Stimulated activated CD8-positive, alpha-beta memory T cell treated with anti-CD3 and anti-CD28 coated beads, Interleukin-15, amount 100 ng/mL, for 48 hours (primary cell): ENCODE measurements at places on chromosomes 5 and 9.

GRCh38 chr5:165055476-165055875 lies 1550.1 kb downstream of the MAT2B start:
- DNase-seq = no peak

GRCh38 chr5:3963652-3964051 lies 368.0 kb downstream of the IRX1 start:
- no peak for DNase-seq

DNA sequence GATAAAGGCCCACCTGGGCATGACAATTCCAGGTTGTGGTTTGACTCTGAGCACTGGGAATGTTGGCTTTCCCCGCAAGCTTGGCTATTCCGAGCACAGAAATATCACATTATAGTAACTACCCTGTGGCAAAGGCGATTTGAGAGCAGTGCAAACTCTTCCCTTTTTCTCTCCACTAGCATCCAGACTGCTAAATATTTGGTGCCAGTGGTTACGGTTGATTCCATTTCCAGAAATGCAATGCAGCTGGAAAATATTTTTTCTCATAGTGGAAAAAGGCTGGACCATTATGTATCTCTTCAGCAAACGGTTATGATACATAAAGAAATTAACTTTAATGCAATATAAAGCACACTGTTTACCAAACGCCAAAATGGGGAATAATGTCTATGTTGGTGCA lies 158.0 kb downstream of the ENC1 start:
- DNase-seq = no peak

DNA sequence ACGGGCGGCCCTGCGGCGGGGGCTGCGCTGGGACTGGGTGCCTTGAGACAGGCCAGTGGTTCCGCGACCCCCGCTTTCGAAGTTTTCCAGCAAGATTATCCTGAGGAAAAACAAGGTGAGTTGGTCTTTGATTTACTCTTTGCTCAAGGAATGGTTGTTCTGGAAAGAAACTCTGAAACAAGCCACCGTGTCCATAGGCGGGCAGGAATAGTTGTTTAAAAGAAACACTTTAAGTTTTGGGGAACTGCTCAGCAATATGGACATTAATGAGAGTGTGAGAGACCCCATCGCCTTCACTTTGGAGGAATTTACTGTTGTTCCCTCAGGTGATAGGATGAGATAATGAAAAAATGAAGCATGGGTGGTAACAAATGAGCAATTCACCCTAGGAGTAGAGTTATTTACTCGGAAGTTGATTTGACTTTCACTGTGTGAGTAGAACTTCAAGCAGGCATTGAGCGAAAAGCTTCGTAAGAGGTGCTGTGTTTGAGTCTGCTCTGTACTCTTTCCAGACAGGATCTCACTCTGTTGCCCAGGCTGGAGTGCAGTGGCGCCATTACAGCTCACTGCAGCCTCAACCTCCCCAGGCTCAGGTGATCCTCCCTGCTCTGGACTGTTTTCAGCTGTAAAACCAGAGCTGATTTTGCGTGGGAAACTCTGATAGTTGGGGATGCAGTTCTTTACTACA lies 1.1 kb downstream of the DMRTA1 start:
- no peak for DNase-seq

DNA sequence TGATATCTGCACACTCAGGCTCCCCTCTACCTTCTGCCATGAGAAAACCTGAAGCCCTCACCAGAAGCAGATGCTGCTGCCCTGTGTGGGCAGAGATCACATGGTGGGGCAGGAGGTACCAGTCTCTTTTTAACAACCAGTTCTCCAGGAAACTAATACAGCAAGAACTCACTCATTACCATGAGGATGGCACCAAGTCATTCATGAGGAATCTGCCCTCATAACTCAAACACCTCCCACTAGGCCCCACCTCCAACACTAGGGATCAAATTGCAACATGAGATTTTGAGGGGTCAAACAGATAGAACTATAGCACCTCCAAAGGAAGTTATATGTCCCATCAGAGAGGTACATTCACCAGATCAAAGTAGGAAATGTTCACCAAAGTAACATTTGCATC lies 136.3 kb upstream of the SHB start:
- DNase-seq = no peak

- DNase-seq = no peak
These were observed 67.7 kb downstream of the SYK start for GRCh38 chr9:90869361-90869760.

DNA sequence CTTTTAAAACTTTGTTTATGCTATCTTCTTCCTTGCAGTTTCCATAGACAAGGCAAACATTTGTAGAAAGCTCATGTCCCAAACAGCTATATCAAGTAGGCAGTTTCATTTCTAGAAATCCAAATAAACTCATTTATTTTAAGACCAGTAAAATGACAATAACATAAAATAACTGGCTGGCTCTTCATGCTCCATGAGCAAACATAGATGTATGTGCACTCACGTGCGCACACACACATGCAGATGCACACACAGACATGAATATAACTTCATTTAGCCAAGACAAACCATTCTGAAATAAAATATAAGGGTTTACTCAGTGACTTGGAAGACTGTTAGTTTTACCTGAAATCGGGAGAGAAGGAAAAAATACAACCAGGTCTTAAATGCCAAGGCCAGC lies 176.5 kb upstream of the GAS1 start:
- no peak for DNase-seq

GRCh38 chr5:173295796-173296195 lies 32.4 kb downstream of the STC2 start:
- no peak for DNase-seq

- no peak for DNase-seq
These were observed 69.2 kb upstream of the SREK1 start for GRCh38 chr5:66074901-66075300.

GRCh38 chr9:78666818-78667414 lies 370.0 kb downstream of the PSAT1 start:
- no peak for DNase-seq

DNA sequence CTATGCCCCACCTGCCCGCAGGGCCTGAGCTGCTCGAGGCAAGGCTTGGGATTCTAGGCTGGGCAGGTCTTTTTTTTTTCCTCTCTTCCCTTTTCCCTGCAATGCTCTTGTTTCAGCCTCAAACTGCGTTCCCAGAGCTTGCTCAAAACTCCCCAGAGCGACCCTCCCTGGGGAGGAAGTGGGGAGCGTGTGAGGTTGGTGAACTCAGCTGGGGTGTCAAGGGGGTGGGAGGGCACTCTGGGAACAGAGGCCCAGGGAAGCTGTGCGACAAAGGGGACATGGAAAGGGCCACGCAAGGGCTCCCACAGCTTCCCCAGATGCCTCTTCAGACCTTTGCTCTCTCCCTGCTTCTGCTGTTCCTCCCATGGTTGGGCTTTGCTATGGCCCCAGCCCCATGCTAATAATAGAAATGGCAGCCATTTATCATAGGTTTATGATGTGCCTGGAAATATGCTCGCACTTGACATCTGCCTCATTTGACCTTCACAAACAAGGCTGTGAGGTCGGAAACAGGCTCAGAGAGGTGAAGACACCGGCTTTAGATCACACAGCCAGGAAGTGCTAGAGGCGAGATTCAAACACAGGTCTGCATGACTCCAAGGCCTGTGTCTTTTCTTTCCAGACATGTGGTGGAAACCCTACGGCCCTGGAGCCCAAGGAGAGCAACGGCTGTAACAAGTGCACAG lies 40.9 kb upstream of the IL17B start:
- no peak for DNase-seq
